Lower lobe of right lung (tissue), 2 donors: ENCODE measurements at places on chromosomes 7 and 10. TPM values are rescaled to one million over a fixed set of nuclear protein-coding genes. Genes with fewer than 3 reads are reported as not detected.

- no peaks in the 10 kb centered on the region for H3K27me3 ChIP-seq
- peak overlapping the region; percentile 64 for H3K4me3 ChIP-seq
- peak overlapping the region; percentile 75 for H3K27ac ChIP-seq
- H3K36me3 ChIP-seq: no peaks in the 10 kb centered on the region
- peaks cover 7% of the 10 kb centered on the region for H3K4me1 ChIP-seq
Observed at GRCh38 chr10:43574906-43575305, 490 bp upstream of the ZNF239 start.

Gene PLAU
- total RNA-seq: 29.0 TPM

Gene TWIST1
- not detected for total RNA-seq

DNA sequence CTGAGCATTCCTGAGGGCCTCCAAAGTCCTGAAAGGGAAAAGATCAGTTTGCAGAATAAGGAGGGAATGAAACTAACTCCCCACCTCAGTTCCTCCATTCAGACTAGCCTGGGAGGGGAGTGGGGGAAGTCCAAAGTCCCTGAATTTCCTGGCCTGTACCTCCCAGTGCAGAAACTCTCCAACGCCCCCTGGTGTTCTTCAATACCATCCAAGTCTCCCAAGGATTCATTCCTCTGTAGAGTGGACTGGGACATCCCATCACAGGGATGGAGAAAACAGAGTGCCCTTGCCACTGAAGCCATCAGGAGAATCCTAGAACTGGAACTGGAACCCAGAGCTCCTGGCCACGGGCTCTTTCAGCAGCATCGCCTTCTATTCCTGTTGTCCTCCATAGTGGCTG lies 1.6 kb upstream of the COL13A1 start:
- no peaks in the 10 kb centered on the region for H3K36me3 ChIP-seq
- peaks cover 19% of the 10 kb centered on the region for H3K4me1 ChIP-seq
- H3K27ac ChIP-seq: no peak overlapping the region
- DNase-seq: no peak
- peaks cover 24% of the 10 kb centered on the region for H3K27me3 ChIP-seq

Gene SKAP2
- total RNA-seq: 75.0 TPM

DNA sequence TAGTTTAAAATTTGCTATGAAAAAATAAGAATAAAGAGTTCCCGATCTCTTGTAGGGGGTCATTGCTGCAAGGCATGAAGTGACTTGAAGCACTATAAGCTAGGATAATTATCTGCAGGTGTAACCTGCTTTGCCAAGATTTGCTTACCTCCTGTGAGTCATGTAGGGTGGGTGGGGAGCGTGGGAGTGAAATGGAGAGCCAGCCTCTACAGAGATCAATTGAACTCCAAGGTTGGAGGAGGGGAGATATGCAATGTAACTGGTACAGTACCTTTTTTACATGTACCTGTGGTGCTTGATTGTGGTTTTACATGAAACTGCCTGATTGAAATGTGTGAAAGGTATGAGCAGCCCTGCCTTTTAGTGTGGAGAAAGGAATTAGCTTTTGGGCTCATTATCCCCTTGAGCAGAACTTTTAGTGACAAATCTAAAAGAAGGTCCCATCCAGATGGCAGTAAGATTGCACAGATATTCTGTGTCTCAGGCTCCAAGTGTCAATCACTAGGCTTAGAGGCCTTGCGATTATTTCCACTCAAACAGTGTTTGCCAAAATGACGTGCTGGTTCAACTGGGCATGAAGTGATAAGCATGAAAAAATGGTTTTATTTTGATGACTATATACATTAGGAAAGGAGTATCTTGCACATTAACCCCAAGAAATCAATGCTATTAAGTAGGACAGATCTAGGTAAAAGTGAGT lies 138.6 kb upstream of the GRB10 start:
- no peaks in the 10 kb centered on the region for H3K36me3 ChIP-seq
- H3K4me1 ChIP-seq: no peaks in the 10 kb centered on the region

GRCh38 chr7:112120696-112121217 lies 85.4 kb downstream of the DOCK4 start:
- H3K27ac ChIP-seq: no peak overlapping the region

DNA sequence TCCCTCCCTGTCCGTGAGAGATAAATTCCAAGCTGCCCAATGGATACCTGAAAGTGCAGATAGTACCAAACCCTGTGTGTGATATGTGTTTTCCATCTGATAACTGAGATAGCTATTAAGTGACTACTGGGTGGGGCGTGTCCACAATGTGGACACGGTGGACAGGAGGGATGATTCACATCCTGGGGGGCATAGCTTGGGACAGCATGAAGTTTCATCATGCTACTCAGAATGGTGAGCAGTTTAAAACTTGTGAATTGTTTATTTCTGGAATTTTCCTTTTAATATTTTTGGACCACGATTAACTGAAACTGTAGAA lies 158.6 kb downstream of the CREB5 start:
- H3K4me3 ChIP-seq: no peak overlapping the region
- H3K27ac ChIP-seq: no peak overlapping the region
- no peaks in the 10 kb centered on the region for H3K36me3 ChIP-seq
- H3K27me3 ChIP-seq: peaks cover 5% of the 10 kb centered on the region
- DNase-seq: no peak
- peaks cover 7% of the 10 kb centered on the region for H3K4me1 ChIP-seq

- no peaks in the 10 kb centered on the region for H3K27me3 ChIP-seq
- H3K4me1 ChIP-seq: peaks cover 38% of the 10 kb centered on the region
- no peak for DNase-seq
- no peaks in the 10 kb centered on the region for H3K36me3 ChIP-seq
- H3K27ac ChIP-seq: no peak overlapping the region
- peak overlapping the region; percentile 29 for H3K4me3 ChIP-seq
Observed at GRCh38 chr7:116591202-116592040, 66.6 kb downstream of the CAV1 start.

DNA sequence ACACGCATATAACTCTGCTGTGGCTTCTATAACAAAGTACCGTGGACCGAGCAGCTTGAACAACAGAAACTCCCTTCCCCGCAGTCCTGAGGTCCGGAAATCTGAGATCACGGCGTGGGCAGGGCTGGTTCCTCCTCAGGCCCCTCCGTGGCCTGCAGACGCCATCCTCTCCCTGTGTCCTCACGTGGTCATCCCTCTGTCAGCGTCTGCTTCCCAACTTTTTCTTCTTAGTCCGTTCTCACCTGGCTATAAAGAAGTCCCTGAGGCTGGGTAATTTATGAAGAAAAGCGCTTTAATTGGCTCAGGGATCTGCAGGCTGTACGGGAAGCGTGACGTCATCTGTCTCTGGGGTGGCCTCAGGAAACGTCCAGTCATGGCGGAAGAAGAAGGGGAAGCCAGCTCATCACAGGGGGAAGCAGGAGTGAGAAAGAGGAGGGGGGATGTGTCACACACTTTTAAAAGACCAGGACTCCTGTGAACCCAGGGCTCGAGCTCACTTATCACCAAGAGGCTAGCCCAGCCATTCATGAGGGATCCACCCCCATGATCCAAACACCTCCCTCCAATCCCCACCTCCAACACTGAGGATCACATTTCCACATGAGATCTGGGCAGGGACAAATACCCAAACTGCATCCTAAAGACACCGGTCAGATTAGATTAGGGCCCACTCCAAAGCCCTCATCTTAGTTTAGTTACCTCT lies 91.2 kb upstream of the INSIG1 start:
- H3K4me3 ChIP-seq: peak overlapping the region; percentile 37
- peak; percentile 81 for DNase-seq
- no peaks in the 10 kb centered on the region for H3K36me3 ChIP-seq
- no peaks in the 10 kb centered on the region for H3K4me1 ChIP-seq
- no peaks in the 10 kb centered on the region for H3K27me3 ChIP-seq

Gene NRAP
- not detected for total RNA-seq

Gene EVX1
- not detected for total RNA-seq

GRCh38 chr7:151705636-151706276 lies 171.2 kb downstream of the PRKAG2 start:
- H3K27me3 ChIP-seq: no peaks in the 10 kb centered on the region
- peak; percentile 47 for DNase-seq
- peak overlapping the region; percentile 24 for H3K27ac ChIP-seq

DNA sequence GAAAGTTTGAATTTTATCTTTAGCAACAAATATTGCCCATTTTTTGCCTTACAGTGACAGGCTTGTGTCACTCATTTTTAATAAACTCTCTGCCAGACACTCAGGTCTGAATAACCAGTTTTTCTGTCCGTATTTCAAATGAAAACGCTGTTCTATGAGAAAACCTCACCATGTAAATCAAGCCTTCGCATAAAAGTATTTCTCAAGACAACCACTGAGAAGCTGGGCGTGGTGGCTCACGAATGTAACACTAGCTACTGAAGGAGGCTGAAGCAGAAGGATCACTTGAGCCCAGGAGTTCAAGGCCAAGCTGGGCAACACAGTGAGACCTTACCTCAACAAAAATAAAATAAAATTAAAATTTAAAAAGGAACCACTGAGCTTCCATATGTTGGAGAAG lies 339.3 kb downstream of the PARD3 start:
- no peaks in the 10 kb centered on the region for H3K36me3 ChIP-seq
- no peak overlapping the region for H3K27ac ChIP-seq
- no peak overlapping the region for H3K4me3 ChIP-seq
- no peaks in the 10 kb centered on the region for H3K27me3 ChIP-seq

Gene PWWP2B
- total RNA-seq: 25.2 TPM

GRCh38 chr7:142451296-142451695 lies 193.4 kb upstream of the PRSS58 start:
- no peaks in the 10 kb centered on the region for H3K4me1 ChIP-seq
- H3K27ac ChIP-seq: no peak overlapping the region
- H3K4me3 ChIP-seq: no peak overlapping the region
- no peaks in the 10 kb centered on the region for H3K27me3 ChIP-seq
- H3K36me3 ChIP-seq: no peaks in the 10 kb centered on the region
- DNase-seq: no peak

DNA sequence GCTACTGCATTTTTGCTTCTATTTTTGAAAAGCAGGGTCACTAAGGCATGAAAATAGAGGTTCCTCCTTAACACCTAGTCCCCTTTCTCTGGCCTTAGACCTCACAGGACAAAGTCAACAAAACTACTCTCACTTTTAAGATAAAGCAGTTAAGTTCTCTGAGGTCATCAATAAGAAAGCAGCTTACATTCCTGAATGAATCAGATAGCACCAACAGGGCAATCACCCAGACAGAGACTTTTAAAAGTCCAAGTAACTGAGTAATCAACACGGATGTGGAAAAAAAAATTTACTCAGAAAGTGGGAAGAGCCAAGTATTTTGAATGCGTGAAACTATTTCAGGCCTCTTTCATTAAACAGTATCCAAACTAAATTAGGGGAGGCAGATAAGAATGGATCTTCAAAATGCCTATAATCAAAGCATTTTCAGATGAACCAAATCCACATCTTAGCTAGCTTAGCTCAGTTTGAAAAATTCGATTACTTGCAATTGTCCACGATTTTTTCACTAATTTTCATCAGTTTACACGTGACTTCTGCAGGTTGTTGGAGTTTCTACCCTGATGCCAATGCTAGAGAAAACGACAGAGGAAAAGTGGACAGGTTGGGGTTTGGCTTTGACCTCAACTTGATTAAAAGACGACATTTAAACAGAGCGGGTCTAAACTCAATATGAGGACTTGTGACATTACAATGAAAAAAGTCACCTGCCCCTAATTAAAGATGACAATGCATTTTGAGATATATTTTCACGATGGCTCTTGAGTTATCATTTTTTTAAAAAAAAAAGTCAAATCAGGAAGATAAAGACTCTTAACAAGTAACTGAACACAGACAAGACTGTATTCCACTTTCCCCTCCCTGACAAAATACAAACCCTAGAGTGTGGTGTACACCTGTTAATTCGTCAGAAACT lies 1.6 kb downstream of the BEND7 start:
- peaks cover 6% of the 10 kb centered on the region for H3K36me3 ChIP-seq
- peaks cover 19% of the 10 kb centered on the region for H3K4me1 ChIP-seq
- DNase-seq: no peak
- peak overlapping the region; percentile 62 for H3K4me3 ChIP-seq
- no peaks in the 10 kb centered on the region for H3K27me3 ChIP-seq

GRCh38 chr7:135405969-135406368 lies 103.9 kb downstream of the CNOT4 start:
- no peaks in the 10 kb centered on the region for H3K27me3 ChIP-seq
- no peak overlapping the region for H3K4me3 ChIP-seq
- no peak for DNase-seq

DNA sequence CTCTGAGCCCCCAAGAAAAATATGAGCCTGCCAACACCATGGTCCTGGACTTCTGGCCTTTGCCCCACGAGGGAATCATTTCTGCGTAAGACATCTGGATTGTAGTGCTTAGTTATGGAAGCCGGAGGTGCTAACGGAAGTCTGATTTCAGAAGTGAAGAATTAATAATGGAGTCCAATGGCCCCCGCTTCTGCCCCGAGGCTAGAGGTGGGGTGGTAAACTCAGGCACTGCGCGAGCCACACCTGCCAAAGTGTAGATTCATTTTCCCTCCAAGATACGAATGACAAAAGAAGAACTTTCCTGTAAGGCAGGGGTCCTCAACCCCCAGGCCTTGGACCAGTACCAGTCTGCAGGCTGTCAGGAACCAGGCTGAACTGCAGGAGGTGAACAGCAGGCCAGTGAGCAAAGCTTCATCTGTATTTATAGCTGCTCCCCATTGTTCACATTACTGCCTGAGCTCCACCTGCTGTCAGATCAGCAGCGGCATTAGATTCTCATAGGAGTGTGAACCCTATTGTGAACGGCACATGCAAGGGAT lies 22.3 kb downstream of the CNPY1 start:
- H3K27me3 ChIP-seq: peaks cover 34% of the 10 kb centered on the region
- no peaks in the 10 kb centered on the region for H3K36me3 ChIP-seq
- no peak for DNase-seq
- no peak overlapping the region for H3K27ac ChIP-seq
- H3K4me3 ChIP-seq: no peak overlapping the region

Gene SEMA3D
- total RNA-seq: 8.0 TPM

Gene ZNF800
- total RNA-seq: 36.6 TPM

Gene CTAGE15
- total RNA-seq: 0.95 TPM

GRCh38 chr10:63236113-63236935 lies 103.2 kb downstream of the NRBF2 start:
- H3K27ac ChIP-seq: peak overlapping the region; percentile 21
- no peak overlapping the region for H3K4me3 ChIP-seq
- H3K36me3 ChIP-seq: no peaks in the 10 kb centered on the region
- H3K4me1 ChIP-seq: peaks cover 34% of the 10 kb centered on the region
- H3K27me3 ChIP-seq: no peaks in the 10 kb centered on the region

GRCh38 chr10:9244864-9245263 lies 1190.4 kb downstream of the GATA3 start:
- H3K27me3 ChIP-seq: no peaks in the 10 kb centered on the region
- no peaks in the 10 kb centered on the region for H3K36me3 ChIP-seq
- H3K4me3 ChIP-seq: no peak overlapping the region
- DNase-seq: no peak

DNA sequence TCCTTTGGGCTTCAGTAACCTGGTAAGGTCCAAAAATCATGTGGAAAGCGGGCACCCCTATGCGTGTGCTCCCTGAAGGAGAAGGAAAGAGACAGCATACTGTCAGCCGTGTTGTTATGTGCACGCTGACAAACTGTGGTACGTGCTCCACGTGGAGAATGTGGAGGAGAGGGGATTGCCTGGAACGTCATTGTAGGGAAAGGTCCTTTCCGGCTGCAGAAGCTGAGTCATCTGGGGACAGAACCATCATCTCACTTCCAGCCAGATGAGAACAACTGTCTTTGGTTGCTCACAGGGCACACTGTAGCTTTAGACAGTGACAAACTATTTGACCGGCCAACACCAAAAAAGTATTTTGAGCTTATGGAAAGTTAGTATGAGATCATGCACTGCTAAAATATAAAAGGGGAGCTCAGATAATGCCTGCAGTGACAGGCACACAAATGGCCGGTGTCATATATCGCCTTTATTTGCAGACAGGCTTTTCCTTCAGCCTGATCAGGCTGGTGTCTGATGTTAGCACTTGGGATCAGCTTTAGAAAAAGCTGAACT lies 38.8 kb upstream of the GRB10 start:
- no peaks in the 10 kb centered on the region for H3K4me1 ChIP-seq
- no peaks in the 10 kb centered on the region for H3K27me3 ChIP-seq
- no peak for DNase-seq
- no peaks in the 10 kb centered on the region for H3K36me3 ChIP-seq

Gene NFE2L3
- total RNA-seq: 4.8 TPM
